GM04503 (cell line): ENCODE measurements at places on chromosomes 7 and 10.

GRCh38 chr7:41996381-41997035 lies 240.5 kb downstream of the GLI3 start:
- DNase-seq = peak; percentile 49

DNA sequence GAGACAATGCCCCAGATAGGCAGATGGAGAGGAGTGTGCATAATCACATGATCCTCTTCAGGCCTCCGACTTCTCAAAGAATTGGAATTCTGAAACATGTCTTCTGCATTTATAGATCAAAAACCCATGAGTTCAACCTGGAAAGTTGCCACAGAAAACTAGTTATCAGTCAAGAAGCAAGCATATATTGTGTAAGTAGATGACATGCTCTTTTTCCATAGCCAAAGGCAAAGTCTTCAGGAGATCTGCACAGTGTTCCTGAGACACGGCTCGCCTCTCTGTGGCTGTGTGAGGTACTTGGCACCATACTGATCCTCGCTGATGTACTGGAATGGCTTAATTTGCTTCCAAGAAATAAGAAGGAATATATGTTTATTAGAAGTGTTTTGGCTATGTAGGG lies 213.5 kb upstream of the MKI67 start:
- no peak for DNase-seq

DNA sequence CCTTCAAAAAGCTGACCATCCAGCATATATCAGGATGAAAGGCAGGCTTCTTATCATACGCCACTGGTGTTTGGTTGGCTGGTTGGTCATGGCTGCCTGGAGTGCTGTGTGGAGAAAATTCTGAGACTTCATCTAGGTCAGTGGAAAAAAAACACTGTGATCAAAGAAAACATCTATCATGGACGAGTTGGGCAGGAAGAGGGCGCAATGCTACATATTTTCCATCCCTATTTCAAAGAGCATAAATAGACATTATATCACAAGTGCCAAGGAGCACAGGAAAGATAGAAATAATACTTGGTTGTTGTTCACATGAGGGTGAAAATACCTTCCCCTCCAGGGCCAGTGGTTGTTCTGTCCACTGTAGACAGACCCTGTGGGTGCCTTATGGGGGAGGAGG lies 128.4 kb upstream of the PLPP4 start:
- DNase-seq = no peak

DNA sequence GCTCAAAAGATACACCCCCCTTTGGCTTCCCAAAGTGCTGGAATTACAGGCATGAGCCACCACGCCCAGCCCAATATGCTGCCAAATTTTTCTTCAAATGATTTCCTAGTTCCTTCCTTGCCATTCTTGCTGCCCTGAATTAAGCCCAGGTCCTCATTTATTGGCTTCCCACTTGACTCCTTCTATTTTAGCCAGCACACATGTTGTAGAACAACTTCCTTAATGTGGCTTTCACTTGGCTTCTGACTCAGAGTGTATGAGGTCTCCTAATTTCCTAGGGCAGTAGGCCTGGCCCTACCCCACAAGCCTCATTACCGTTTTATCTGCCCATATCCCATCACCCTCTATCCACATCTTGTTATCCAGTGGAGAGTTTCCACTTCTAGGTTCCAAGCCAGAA lies 21.8 kb upstream of the HIPK2 start:
- DNase-seq = no peak

DNA sequence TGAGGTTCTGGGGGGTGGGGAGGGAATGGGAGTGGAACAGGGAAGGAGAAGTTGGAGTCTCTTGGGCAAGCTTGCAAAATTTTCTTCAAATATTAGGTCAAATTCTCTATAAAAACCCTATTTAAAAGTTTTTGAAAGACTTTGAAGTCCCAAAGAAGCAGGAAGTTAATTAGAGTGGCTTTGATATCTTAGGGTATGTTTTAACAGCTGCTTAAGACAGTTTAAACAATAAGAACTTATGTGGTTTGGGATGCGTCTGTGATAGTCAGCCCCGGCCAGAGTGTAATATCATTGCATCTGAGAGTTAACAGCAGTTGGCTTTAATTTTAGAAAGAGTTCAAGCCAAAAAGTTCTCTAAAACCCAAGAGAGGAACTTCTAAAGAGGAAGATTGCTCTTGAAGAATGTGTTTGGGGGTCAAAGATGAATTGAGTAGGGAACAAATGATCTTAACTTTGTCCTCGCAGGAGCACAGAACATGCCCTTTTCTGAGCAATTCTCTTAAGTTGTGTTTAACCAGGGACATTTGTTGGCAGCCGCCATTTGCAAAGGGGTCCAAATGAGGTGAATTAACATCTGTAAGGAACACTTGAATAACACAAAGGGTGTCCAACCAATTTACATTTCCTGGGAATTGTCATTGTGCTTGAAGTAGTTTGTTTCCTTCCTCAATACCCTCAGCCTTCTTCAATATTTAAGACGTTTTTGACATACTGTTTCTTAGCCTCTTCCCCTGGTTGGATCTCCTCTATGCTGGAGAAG lies 182.4 kb downstream of the PTEN start:
- no peak for DNase-seq

DNA sequence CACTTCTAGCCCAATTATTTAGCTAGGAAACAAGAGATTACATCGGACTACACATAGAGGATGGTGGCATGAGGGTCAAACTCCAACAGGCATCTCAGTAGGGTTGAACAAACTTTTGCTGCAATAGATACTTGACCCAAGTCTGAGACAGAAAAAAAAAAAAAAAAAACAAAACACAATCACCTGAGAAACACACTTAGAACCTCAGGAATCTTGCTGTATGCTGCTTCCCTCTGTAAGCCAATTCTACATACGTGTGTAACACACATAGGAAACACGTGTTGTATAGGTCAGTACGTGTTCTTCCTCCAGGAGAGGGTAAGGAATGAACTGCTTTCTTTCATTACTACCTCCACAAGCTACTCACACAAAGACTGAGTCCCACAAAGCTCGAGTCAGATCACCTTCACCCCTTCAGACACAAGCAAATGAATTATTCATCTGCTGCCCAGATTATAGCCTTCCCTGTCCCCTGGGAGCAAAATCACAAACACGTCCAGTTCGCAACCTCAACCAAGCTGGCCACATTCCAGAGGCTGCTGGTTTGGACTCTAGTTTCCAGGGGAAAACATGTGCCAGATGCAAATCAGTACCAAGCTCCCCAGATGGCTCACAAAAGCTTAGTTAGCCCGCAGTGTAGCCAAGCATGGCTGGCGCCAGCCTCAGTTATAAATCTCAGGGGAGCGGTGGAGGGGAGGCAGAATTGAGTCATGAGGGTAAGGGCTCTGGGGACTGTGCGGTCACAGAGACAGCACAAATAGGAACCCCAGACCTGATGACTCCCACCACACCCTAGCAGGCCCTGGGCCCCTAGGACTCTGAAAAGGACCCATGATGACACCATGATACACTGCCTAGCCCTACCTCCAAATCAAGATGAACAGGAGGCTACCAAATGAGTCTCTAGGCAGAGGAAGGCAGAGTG lies 15.1 kb downstream of the PSAP start:
- peak; percentile 98 for DNase-seq

DNA sequence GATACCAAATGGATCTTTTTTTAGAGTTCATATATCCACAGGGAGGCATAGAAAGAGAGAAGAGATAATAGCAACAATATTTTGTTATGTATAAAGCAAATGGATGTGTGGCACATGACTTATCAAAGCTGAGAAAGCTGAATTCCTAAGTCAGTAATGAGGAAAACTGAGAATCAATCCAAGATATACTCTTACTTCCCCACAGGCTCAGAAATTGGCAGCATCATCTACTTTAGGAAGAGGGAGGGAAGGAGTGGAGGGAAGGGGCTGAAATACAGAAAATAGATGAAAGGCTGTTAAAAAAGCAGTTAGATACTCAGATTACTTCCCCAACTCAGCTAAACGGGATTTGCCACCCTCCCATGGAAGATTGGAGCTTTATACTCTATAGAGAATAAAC lies 63.5 kb downstream of the SRI start:
- DNase-seq = no peak

GRCh38 chr7:40873248-40873647 lies 738.4 kb downstream of the SUGCT start:
- no peak for DNase-seq

GRCh38 chr10:71427246-71427645 lies 30.5 kb downstream of the CDH23 start:
- no peak for DNase-seq

- peak; percentile 87 for DNase-seq
Measured at GRCh38 chr7:158649279-158649678, 55.3 kb downstream of the NCAPG2 start.

- no peak for DNase-seq
Measured at GRCh38 chr7:92276460-92276864, 30.7 kb downstream of the ANKIB1 start.

DNA sequence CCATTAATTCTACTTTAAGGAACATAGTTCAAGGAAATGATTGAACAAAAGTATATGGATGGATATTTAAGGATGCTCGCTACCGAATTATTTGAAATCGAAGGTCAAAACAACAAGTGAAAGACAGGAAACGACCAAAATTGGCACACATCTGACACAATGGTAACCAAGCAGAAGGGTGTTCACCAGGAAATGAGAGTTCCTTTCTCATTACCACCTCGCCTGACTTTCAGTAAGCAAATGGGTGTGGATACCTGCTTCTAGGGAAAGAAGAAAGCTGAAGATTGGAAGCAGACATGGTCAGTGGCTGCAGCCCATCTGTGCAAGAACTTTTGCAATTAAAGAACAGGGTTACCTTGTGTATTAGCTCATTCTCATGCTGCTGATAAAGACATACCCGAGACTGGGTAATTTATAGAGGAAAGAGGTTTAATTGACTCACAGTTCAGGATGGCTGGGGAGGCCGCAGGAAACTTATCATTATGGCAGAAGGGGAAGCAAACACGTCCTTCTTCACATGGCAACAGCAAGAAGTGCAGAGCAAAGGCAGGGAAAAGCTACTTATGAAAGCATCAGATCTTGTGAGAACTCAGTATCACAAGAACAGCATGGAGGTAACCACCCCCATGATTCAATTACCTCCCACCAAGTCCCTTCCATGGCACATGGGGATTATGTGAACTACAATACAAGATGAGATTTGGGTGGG lies 6.2 kb upstream of the TMEM273 start:
- DNase-seq = no peak

- DNase-seq = no peak
Measured at GRCh38 chr7:33716581-33717477, 188.5 kb upstream of the BMPER start.

DNA sequence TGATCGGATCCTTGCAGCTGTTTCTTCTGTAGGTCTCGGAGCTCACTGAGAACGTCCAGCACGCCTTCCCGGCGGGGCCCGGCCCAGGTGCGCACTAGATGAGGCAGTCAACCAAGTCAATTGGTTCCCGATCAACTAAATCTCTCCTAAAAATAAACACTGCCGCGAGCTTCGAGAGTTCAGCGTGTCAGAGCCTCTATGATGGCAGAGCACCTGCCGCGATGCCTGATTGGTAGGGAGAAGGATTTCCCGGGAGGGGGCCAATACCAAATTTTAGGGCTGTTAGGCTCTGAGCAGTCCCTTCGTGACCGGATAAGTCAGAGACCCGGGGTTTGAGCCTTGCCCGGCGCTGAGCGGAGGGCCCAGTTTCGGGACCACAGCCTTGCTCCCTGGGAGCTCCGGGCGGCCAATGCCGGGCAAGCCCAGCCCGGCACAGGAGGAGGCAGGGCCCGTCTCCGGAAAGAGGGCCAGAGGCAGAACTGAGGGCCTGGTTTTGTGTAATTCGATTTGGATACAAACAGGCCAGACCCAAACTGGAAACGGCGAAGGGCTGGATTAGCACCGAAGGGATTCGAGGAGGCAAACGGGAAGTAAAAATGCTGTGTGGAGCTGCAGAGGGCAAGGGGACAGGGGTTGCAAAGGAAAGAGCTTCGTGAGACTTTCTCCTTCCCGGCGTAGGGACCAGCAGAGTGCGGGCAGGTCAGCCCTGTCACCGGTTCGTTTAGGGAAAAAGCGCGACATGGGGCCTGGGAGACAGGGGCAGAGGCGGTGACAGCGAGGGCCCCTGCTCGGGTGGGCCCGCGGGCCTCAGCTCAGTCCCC lies 569 bp downstream of the SLC26A5 start:
- no peak for DNase-seq

- no peak for DNase-seq
Measured at GRCh38 chr7:3066506-3066905, 22.8 kb upstream of the CARD11 start.

DNA sequence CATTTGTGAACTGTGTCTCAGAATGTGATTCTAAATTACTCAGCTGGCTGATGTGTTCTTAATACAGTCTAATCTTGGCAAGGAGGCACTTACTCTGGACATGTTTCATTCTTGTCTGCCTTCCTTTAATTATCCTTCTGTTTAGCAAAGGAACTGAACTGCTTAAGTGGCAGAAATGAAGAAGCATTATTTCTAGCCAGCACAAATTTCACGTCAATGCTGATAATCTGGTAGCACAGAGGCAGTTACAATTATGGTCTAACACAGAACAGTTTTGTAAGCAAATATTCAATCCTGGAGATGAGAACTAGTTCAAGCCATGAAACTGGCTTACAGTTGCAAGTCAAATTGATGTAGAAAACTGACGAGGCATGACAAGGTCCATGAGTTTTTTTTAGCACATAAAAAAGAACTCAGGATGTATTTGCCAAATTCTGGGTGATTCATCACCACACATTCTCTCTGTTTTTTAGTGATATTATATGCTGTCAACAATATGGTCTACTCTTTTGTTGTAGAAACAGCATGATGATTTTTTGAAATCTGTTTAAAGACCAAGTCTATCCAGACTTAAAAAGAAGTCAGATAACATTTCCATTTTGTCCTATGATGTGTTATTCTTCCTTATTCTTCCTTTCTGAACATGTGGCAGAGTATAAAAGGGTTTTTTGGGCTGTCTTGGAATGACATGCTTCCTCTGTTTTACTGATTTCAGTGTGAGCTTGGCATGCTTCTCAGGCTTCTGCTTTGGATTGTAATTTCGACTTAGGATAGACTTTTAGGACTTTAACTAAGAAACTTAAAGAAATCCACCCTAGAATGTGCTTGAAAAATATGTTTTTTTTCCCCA lies 154.8 kb downstream of the DNAJB9 start:
- no peak for DNase-seq
